Type B pancreatic cell (in vitro differentiated cells): ENCODE measurements at places on chromosomes 1 and 21. TPM values are rescaled to one million over a fixed set of nuclear protein-coding genes. Genes with fewer than 3 reads are reported as not detected.

COL8A2 gene
- 0.14 and 2.5 TPM in 2 replicates for total RNA-seq

GRCh38 chr1:102595106-102595505 lies 513.2 kb downstream of the COL11A1 start:
- H3K4me1 ChIP-seq, result no peaks in the 10 kb centered on the region
- no peak overlapping the region for H3K4me3 ChIP-seq
- H3K36me3 ChIP-seq, result no peaks in the 10 kb centered on the region
- H3K27me3 ChIP-seq, result no peaks in the 10 kb centered on the region

DNA sequence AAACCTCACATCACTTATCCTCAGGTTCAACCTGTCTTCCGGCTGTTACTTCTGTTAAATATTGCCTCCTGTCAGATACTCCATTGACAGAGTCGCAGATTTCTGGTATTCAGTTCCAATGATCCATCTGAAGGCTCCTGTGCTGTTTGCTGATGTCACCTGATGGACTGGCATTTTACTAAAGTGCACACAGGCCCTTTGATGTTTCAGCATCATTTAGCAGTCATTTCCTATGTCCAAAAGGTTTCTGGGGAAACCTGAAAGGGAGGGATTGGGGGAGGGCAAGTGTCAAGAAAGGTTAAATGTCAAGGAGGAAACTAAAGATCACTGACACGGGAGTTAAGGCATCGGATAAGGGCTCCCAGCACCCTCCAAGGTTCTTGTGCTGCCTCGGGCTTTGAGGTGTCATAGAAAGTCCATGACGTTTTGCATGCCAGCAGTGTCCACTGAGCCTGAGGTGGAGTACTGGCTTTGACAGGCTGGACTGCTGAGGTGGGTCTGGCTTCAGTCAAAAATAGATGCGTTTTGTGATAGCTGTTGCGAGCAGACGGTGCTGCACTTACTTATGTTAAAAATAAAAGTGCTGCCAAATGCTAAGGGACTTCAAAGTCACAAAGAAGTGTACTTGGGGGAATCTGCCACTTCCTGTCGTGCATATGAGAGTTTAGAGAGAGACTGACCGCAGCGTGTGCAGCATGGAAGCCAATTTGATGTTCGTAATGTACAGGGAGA lies 30.8 kb downstream of the XCL2 start:
- H3K4me1 ChIP-seq, result peaks cover 18% of the 10 kb centered on the region
- no peak for DNase-seq

- no peak overlapping the region for H3K27ac ChIP-seq
- peaks cover 5% of the 10 kb centered on the region for H3K27me3 ChIP-seq
- H3K36me3 ChIP-seq, result no peaks in the 10 kb centered on the region
- peaks cover 8% of the 10 kb centered on the region for H3K4me1 ChIP-seq
- H3K4me3 ChIP-seq, result no peak overlapping the region
- no peak for DNase-seq
These were observed 25.7 kb downstream of the TENT5C start for GRCh38 chr1:117631359-117632160.

DNA sequence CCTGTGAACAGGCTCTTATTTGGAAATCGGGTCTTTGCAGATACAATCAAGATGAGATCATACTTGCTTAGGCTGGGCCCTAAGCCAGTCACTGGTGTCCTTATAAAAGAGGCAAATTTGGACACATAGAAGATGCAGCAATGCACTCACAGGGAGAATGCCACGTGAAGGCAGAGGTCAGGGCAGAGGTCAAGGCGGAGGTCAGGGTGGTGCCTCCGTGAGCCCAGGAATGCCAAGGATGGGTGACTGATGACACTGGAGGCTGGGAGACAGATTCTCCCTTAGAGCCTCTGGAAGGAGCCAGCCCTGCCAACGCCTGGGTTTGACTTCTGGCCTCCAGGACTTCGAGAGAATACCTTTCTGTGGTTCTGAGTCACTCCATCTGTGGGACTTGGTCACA lies 22.8 kb upstream of the C1orf174 start:
- peaks cover 3% of the 10 kb centered on the region for H3K4me1 ChIP-seq
- no peak overlapping the region for H3K27ac ChIP-seq
- H3K27me3 ChIP-seq, result peaks cover 21% of the 10 kb centered on the region
- no peaks in the 10 kb centered on the region for H3K36me3 ChIP-seq

DNA sequence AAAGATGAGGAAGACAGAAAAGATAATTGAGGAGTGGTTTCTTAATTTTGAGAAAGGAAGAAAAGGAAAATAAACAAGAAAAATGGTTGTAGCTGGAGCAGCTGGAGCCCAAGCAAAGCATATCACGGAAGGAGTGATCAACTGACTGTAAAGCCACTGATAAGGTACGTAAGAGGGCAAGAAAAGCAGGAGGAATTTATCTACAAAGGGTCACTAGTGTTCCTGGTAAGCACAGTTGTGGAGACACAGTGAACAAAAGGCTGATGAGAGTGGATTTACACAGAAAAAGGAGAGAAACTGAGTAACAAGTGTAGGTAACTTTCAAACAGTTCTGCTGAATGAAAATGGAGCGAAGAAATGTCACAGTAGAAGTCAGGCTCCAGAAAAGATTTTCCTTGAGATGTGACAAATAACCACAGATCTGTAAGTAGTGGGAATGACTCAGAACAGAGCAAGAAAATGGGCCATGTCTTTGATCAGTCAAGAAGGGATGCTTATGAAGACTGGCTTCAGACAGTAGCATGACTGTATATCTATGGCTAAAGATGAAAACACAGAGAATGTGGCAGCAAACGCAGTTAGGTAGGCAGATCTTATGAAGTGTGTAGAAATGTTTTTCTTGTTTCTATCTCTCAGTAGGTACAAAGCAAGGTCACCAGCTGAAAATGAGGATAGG lies 45.6 kb upstream of the RBM34 start:
- no peaks in the 10 kb centered on the region for H3K4me1 ChIP-seq
- H3K27ac ChIP-seq, result no peak overlapping the region
- H3K27me3 ChIP-seq, result no peaks in the 10 kb centered on the region
- H3K4me3 ChIP-seq, result no peak overlapping the region
- no peak for DNase-seq

DNA sequence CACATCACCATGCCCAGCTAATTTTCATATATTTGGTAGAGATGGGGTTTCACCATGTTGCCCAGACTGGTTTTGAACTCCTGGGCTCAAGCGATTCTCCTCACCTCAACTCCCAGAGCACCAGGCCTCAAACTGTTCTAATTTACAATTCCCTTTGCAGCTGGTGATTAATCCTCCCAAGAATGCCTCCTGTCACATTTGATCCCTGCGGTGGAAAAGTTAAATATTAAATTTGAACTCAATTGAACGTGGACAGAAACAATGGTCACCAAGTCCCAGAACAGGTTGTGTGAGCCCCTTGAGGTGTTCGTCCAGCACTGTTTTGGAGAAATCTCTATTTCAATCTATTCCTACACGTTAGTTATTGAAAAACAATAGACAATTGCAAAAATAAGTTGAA lies 2.0 kb upstream of the ANKRD35 start:
- peak overlapping the region; percentile 40 for H3K4me3 ChIP-seq
- H3K36me3 ChIP-seq, result no peaks in the 10 kb centered on the region
- DNase-seq, result no peak
- H3K27me3 ChIP-seq, result peaks cover 38% of the 10 kb centered on the region
- H3K4me1 ChIP-seq, result peaks cover 19% of the 10 kb centered on the region
- H3K27ac ChIP-seq, result no peak overlapping the region

DNA sequence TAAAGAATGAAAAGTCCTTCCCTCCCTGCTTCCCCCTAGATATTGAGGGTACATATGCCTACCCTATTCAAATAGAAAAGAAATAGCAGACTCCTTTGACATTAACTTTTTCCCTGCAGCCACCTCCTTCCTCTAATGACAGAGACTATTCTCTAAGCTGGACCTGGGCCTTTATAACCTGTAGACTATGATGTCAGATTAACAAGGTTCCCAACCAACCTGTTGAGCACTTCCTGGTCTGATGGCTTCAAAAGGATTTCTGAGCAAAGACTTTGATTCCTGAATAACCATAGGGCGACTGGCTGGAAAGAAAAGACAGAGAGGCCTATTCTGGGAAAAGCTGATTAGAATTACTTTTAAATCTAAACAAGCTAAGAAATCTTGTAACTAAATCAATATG lies 18.4 kb upstream of the C1orf216 start:
- H3K4me1 ChIP-seq, result no peaks in the 10 kb centered on the region
- DNase-seq, result no peak
- H3K27ac ChIP-seq, result no peak overlapping the region
- H3K4me3 ChIP-seq, result no peak overlapping the region
- no peaks in the 10 kb centered on the region for H3K27me3 ChIP-seq
